ENCODE measurements at places on chromosomes 6 and 20.

GRCh38 chr6:134309983-134310605, 7.8 kb downstream of the SGK1 start:
- no peak for DNase-seq

- DNase-seq, result no peak
Observed at GRCh38 chr20:53660078-53660909, 66.7 kb upstream of the ZNF217 start.

GRCh38 chr6:125301435-125302391, at the start of gene HDDC2:
Gene HDDC2, minus strand, starts transcription at chr6:125301967. Its CDS starts 35 bp downstream, at chr6:125301932.
- DNase-seq, result peak; percentile 63

GRCh38 chr20:25744261-25744660, 47.6 kb upstream of the ZNF337 start:
- DNase-seq, result no peak

- no peak for DNase-seq
Observed at GRCh38 chr6:161369339-161369738, 95.5 kb upstream of the AGPAT4 start.

DNA sequence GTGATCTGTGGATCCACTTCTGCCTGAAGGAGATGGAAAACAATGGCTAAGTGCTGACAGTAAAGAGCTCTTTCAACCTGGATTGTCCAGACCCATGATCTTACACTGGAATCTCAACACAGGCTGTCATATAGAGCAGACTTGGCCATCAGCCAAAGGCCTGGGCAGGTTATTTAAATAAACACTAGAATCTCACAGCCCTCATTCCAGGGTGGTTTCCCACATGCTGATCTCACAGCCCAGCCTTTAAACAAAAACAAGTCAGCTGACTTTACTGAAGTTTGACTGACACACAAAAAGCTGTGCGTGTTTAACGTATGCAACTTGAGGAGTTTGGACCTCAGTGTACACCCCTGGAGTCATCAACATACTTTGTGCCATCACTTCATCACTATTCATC, 28.4 kb downstream of the SYNDIG1 start:
- DNase-seq, result no peak

DNA sequence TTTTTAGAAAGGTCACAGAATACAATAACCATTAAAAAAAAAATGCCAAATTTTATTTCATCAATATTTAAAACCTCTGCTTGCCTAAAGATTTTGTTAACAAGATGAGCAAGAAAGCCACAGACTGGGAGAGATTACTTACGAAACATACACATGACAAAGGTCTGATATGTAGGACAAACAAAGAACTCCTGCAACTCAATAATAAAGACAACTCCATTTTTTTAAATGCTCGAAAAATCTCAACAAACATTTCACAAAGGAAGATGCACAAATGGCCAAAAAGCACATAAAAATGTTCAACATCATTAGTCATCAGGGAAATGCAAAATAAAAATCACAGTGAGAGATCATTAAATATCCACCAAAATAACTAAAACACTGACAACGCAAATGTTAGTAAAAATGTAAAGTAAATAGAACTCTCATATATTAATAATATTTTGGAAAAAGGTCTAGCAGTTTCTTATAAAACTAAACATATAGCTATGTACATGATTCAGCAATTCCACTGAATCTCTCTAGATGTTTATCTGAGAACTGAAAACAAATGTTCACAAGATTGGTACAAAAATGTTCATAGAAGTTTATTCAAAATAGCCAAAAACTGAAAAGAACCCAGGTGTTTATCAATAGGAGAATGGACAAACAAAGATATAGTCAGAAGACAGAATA, 10.3 kb downstream of the STK38 start:
- no peak for DNase-seq

DNA sequence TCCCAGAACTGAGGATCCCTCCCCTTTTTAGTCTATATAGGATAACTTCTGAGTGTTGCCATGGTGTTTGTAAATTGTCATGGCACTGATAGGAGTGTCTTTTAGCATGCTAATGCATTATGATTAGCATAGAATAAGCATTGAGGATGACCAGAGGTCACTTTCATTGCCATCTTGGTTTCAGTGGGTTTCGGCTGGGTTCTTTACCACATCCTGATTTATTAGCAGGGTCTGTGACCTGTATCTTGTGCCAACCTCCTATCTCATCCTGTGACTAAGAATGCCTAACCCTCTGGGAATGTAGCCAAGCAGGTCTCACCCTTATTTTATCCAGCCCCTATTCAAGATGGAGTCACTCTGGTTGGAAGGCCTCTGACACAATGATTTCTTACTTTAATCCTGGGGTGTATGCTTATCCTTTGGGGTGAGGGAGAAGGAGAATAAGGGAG, 19.6 kb downstream of the WFDC2 start:
- DNase-seq, result no peak

- DNase-seq, result no peak
Observed at GRCh38 chr6:157768863-157769551, 54.0 kb upstream of the SNX9 start.

Measured in Jurkat, Clone E6-1 (cell line).